ENCODE measurements at places on chromosomes 6 and 20.

- no peak for DNase-seq
These were observed 186.9 kb downstream of the ERMARD start for GRCh38 chr6:169938262-169938701.

GRCh38 chr6:24313251-24314141 is 44.4 kb downstream of the DCDC2 start:
- DNase-seq, result peak; percentile 49

- no peak for DNase-seq
These were observed 93.4 kb downstream of the UST start for GRCh38 chr6:148840256-148840655.

DNA sequence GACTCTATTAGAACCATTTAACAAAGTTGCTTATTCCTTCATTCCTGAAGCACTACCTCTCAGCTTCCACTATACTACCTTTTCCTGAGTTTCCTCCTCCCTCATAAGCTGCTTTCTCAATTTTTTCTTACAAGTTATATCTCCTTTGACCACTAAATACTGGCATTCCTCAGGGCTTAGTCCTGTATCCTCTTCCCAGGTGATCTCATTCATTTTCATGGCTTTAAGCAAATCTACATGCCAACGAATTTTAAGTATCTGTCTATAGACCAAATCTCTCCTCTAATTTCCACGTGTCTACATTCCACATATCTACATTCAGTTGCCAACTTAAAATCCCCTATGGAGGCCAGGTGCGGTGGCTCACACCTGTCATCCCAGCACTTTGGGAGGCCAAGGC is 134.7 kb downstream of the BTBD9 start:
- no peak for DNase-seq

- no peak for DNase-seq
These were observed 1286.0 kb upstream of the GJE1 start for GRCh38 chr6:140846503-140847261.

Measured in ELF-1 (cell line).